ENCODE measurements at places on chromosomes 13 and 19.

DNA sequence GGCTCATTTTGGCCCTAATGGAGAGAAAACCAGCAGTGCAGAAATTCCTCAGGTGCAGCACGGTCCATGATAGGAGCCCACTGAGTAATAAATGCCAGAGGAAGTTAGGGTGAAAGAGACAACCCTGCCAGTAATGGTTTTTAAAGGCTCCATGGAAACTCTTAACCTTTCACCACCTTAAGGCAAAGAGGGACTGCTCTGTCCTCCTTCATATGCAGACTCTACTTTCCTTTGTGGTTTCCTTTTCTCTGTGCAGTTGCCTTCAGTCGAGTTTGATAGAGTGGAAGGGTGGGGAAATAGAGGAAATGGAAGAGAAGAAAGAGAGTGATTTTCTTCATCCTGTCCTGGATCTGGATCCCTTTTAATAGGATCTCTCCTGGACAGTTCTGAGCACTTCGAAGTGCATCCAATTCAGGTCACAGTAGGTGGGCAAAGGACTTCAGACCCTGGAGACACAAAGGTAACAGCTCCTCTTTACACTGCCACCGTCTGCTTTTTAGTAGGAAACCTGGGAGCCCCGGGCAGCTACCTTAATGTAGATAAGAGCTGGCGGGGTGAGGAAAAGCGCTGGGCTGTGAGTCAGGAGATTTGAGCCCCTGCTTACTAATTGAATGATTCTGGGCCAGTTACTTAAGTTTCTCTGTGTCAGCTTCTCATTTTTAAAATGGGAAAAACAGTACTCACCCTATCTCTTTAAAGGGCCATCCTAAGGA, 294.8 kb downstream of the KCNRG start:
- DNase-seq = no peak

GRCh38 chr19:41302624-41303351, 7.2 kb upstream of the CCDC97 start:
- no peak for DNase-seq

GRCh38 chr13:48178126-48178525, 54.9 kb upstream of the ITM2B start:
- no peak for DNase-seq

GRCh38 chr13:110525328-110526319, 35.9 kb downstream of the RAB20 start:
- no peak for DNase-seq

DNA sequence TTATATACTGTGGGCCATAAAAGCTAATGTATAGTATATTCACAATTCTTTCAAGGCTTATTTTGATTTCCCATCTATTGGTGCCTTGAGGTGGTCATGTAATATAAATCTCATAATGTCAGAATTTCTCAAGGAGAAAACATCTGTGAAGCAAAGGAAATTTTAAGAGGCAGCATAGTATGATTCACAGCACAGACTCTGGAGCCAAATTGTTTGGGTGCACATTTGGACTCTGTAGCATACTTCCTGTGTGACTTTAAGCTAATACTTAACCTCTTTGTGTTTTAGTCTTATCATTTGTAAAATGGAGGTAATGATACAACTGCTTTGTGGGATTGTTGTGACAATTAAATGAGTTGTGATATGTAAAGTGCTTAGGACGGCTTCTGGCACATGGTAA, 67.6 kb downstream of the PIBF1 start:
- no peak for DNase-seq

DNA sequence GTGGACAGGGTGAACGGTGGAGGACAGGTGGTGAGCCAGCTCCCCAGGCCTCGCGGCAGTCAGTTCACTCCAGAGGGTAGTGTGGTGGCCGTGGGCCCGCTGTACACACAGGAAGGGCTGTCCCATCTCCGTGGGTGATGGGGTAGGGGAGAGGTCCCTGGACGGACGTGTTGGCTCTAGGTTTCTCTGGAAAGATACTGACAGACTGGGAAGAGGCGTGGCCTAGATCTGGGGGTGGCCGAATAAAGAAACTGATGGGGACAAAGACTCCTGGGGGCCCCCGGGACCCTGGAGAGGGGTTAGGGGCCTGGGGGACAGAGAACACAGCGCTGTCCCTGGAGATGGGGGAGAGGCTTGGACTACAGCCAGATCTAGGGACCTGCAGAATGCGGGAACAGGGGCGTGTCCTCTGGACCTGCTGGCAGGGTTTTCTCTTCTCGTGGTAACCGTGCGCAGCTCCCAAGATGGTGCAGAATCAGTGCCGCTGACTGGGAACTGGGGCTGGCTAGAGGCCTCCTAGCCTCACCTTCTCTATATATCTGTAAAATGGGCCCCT, 4.0 kb upstream of the PRAM1 start:
- no peak for DNase-seq

GRCh38 chr13:44802491-44802890, 186.8 kb downstream of the NUFIP1 start:
- DNase-seq = no peak

DNA sequence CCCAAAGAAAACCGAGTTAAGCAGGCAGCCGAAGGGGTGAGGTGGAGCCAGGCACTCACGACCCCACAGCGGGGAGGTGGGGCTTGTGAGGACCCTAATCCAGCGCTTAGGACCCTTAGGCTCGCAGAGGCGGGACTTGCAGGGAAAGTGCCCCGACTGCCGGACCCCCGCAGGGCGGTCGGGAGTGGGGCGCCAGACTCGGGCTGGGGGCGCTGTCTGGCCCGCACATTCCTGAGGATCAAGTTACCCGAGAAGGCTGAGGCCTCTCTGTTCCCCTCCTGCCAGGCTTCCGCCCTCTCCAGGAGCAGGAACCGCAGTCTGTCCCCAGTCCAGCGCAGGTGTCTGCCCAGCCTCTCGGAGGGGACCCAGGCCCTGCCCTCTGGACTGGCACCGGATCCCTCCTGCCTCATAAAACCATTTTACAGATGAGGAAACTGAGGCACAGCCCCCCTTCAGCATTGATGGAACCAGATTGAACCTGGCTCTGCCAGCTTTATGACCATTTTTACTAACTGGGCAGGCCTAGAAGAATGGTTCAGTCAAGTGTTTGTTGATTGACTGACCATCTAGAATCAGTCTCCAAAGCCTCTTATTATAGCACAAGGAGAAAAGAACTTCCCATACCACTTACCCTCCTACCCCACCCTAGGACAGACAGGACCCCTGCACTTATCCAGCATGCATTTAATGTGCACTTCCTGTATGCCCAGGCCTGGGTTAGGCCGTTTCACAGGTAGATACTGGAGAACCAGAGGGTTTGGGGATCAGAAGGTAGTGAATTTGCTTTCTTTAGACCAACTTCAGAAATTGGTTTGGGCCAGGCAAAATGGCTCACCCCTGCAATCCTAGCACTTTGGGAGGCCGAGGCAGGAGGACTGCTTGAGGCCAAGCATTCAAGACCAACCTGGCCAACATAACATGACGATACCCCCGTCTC, 6.7 kb upstream of the JUND start:
- no peak for DNase-seq

GRCh38 chr19:18251587-18252369, 22.5 kb downstream of the IQCN start:
- DNase-seq = no peak

GRCh38 chr13:47903836-47904235, 97.2 kb downstream of the SUCLA2 start:
- DNase-seq = no peak

GRCh38 chr13:114035583-114036531, 62.0 kb upstream of the C13orf46 start:
- DNase-seq = no peak

DNA sequence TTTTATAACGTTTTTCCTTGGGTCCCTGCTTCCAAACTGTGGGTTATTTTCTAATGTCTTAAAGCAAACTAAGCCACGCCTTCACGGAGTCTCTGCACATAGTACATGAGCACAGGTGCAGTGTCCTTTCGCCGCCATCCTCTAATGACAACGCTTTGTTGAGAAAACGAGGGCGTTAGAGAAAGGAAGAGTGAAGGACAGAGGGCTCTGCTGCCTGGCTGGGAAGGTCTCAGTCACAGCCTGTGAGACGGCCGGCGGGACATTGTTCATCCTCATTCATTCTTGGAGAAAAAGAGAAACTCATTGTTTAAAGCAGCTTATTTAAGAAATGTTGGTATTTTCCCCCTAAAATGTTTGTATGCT, 9.5 kb downstream of the IL17D start:
- no peak for DNase-seq

- DNase-seq = no peak
Observed at GRCh38 chr13:113935001-113935844, 38.7 kb downstream of the C13orf46 start.

- DNase-seq = no peak
Observed at GRCh38 chr19:38793671-38794070, 4.7 kb downstream of the LGALS7B start.

DNA sequence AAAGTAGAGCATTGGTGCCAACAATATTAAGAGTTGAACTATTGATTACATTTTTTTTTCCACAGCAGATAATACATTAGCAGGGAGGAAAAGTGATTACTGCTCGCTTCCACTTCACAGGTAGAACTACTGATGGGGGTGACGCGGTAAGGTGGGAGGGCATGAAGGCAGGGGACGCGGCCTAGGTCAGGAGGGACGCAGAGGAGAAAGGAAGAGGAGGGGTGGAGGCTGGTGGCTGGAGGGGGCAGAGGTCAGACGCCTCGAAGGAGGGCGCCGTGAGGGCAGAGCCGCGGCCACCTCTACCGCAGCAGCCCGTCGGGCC, 287 bp upstream of the B3GLCT start:
- DNase-seq = no peak

GRCh38 chr19:34350161-34350561, 14.8 kb upstream of the GPI start:
- DNase-seq = no peak

DNA sequence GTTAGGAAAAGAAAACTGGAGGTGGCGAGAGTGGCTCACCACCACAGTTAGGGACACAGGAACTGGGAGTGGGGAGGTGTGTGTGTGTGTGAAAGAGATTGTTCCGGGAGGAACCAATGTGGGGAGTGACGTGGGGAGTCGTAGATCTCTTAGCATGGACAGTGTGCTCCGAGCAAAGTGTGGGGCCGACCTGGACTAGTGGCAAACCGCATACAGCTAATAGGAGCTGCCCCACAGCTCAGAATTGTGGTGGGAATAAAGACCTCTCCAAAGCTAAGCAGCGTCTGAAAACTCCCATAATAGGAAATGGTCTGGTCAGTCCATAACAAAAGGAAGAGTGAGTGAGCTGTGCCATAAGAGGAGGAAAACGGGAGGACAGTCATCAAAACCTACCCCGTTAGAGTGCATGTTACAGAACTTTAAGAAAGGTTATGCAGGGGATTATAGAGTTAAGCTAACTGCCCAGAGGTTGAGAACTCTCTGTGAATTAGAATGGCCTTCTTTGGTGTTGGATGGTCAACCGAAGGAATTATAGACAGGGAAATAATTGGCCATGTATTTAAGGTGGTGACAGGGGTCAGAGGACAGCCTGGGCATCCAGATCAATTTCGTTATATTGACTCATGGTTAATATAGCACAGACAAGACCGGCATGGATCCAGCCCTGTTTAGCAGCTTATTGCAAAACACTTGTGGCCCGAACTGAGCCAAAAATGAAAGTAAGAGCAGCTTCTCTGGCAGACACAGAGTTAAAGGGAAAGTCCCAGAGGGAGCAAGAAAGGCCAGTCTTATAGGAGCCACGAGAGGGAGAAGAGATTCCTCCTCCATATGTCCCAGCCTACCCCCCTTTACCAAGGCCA, 8.9 kb upstream of the SLC15A1 start:
- no peak for DNase-seq

DNA sequence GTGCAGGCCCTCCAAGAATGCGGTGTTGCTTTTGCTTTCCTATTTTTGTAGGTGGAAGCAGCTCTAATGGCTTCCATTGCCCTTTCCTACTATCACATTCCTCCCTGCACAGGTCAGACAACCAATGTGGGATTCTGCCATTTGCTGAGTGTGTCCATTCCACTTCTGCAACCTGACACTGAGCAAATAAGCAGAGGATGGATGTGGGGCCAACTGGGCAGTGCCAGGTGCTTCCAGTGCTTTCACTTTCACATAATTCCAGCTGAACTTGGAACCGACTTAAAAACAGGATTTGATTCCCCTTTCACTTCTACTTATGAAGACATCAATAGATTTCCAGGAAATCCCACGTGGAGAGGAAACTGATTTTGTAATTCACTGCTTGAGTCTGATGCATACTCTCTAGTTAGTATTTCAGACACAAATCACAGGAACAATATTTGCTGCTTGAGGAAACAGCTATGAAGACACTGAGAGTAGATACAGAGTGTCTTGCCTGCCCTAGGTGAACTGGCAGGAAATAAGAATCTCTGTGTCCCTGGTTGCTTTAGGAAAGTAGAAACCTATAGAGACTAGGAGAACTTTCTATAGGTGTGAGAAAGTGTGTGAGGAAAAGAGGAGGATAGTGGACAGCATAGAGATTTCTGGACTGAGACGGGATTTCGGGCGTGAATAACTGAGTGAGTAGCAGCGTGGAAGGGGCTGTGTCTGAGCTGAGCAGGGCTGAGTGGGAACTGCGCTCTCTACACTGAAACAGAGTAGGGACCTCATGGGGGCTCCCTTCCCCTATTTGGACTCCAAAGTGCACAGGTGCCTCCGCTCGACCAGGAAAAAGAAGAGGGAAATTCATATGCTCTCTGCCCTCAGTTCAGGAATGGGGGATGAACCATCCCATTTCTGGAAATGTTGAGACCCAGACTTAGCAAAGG, 22.5 kb downstream of the LGALS16 start:
- DNase-seq = no peak

- DNase-seq = no peak
Observed at GRCh38 chr13:38366954-38367645, 17.4 kb downstream of the UFM1 start.

- no peak for DNase-seq
Observed at GRCh38 chr19:34173193-34173956, 1.1 kb downstream of the LSM14A start.

GRCh38 chr19:35119091-35119490, 3.5 kb downstream of the FXYD3 start:
- DNase-seq = no peak

- DNase-seq = no peak
Observed at GRCh38 chr13:43934273-43934672, 54.6 kb downstream of the LACC1 start.

GRCh38 chr13:40247845-40248244, 418.6 kb downstream of the FOXO1 start:
- no peak for DNase-seq
